ENCODE measurements at places on chromosomes 1 and 21. TPM values are rescaled to one million over a fixed set of nuclear protein-coding genes. Genes with fewer than 3 reads are reported as not detected.

DNA sequence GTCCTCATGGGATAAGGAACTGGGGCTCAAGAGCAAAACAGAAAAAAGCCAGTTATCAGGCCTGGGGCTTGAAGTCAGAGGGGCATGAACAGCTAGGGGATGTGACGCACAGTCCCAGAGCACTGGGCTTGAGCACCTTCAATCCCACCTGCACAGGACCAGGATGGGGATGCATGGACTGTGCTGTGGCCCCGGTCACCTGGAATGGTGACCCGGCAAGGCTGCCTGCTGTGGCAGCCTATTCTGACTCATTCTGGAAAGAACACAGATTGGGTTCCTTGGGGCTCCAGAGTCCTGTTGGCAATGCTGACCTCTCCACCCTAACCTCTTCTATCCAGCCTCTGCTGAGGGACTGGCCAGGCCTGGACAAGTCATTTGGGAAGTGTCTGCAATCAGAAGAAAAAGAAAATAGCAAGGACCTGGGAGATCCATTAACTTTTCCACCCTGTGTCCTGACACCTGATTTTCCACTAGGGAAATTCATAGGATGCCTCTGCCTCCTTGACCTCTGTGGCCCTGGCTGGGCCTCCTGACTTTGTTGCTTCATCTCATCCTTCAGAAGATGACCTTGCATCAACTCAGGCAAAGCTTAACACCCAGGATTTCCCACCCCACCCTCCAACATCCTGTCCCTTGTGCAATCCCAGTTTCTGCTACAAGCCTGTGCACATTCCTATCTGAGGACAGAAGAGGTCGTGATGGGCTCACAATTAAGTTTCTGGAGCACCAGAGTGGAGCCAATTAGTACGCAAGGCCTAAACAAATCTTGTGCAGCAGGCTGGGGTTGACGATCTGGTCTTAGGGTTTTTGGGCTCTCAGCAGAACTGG, 17.9 kb upstream of the FMOD start:
- no peak for DNase-seq

- DNase-seq = no peak
These were observed 150.0 kb downstream of the ADSS2 start for GRCh38 chr1:244301595-244302130.

GRCh38 chr1:230431527-230431926, 5.4 kb upstream of the PGBD5 start:
- no peak for DNase-seq

DNA sequence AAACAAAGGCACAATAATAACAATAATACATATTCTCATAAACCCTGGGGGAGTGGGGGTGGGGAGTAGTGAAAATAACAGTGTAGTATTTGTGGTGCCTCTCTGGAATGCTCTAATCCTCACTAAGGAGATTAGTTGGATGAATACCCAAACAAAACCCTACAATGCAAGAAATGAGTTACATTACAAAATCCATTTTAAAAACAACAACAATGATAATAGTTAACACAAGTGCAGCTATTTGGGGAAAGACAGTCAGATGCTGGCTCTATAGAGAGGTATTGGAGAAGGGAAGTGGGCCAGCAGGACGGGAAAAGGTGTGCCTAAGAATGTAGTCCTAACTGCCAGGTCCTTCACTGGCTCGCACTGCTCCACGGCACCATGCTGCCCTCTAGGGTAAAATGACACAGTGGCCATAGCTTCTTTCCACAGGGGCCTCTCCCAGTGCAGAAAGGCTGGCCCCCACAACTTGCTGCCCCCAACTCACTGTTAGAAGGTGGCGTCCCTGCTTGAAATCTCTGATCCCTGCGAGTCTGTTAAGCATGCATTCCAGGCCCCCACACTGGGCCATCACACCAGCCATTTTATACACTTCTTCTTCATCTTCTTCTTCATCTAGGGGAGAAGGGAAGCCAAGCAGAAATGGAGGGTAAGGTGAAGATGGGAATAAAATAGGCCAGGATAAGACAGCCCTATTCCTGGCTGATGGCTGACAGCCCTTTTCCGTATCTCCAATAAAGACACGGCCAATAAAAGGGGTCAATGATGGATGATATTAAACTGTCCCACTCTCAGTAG, 113.8 kb downstream of the UBR4 start:
- DNase-seq = no peak

- DNase-seq = no peak
These were observed 29.8 kb downstream of the PKP1 start for GRCh38 chr1:201313086-201313485.

GRCh38 chr1:214452152-214452784, 99.1 kb downstream of the PTPN14 start:
- DNase-seq = no peak

DNA sequence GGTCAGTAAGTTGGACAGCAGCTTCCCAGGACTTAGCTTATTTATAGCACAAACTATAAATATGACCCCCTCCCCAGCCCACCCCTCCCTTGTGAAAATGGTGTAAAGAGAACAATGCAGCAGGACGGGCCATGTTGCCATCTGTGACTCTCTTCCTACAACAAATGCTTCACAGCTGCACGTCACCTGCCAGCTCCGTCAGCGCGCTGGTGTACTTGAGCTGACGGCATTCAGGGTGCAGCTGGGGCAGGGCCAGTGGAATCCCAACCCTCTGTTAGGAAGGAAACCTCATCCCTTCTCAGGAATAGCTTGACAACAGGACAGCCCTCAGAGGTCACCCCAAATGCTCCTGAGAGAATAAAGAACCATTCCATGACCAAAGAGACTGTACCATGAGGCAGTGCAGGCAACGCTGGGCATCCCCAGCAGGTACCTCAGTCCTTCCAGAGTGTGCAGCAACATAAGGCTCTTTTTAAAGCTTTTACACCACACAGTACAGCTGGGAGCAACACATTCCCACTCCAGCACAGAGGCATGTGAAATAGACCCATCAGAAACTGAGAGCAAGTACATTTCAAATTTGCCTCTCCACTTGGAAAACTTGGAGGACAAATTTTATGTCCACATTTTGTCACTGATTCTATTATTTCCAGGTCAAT, 85.0 kb downstream of the ATP1A1 start:
- DNase-seq = no peak

DNA sequence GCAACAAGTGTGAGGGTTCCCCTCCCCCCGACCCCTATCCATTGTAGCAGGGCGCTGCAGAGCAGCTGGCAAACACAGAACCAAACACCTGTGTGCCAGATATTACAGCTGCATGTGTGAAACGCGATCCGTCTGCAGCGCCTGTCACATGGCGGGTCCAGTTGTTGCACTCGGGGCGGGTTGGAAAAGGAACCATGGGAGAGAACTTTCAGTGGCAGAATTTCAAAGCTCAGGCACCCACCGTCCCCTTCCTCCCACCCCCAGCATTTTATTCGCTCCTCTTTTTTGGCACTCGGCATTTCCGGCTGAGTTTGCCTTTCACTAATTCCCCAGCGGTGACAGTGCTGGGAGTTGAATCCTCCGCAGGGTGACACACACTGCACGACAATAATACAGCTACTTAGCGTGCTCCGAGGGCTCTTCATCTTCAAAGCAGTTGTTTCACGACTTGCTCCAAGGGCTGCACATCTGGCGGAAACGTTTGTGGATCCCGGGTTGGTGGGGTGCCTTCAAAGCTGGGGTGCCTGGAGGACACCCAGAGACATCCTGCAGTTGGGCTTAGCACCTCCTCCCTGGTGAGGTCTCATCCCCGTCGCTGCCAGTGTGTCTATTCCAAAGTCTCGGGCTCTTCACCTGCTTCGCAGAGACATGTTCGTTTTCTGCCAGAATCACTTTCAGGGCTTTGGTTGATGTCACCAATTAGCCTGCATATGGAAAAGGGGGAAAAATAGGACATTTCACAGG, 180.7 kb downstream of the ZBTB18 start:
- no peak for DNase-seq

DNA sequence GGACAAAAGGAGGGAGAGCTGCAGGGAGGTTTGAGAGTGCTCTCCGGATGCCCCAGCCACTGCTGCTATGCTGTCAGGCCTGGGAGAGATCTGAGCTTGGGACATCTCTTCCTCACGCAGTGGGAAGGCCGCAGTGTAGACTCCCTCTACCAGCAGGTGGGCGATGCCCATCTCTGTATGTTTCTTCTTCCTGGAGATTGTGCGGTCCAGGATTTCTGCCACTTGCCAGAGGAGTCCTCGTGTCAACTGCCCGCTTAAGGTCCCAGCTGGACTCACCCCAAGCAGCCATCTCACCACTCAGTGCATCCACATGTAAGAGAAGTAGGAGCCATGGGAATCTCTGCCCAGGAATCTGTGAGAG, 10.9 kb downstream of the CPLANE2 start:
- DNase-seq = no peak

DNA sequence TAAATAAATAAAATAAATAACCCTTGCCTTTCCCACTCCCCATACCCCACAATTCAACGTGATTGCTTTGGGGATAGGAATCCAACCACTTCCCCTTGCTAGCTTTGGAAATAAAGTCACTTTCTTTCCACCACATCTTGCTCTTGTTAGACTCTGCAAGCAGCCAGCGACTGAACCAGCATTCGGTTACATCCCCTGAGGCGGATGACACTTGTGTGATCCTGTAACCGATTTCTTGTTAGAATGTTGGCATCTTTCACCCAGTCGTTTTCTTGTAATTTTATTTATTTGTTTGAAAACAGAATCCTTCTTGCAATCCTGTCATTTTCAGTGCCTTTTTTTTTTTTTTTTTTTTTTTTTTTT, 1.6 kb upstream of the IFNGR2 start:
- no peak for DNase-seq

GRCh38 chr21:31735511-31735992, 3.6 kb upstream of the SCAF4 start:
- no peak for DNase-seq

The CRYBG2 gene
- 1.1 TPM for polyA plus RNA-seq

DNA sequence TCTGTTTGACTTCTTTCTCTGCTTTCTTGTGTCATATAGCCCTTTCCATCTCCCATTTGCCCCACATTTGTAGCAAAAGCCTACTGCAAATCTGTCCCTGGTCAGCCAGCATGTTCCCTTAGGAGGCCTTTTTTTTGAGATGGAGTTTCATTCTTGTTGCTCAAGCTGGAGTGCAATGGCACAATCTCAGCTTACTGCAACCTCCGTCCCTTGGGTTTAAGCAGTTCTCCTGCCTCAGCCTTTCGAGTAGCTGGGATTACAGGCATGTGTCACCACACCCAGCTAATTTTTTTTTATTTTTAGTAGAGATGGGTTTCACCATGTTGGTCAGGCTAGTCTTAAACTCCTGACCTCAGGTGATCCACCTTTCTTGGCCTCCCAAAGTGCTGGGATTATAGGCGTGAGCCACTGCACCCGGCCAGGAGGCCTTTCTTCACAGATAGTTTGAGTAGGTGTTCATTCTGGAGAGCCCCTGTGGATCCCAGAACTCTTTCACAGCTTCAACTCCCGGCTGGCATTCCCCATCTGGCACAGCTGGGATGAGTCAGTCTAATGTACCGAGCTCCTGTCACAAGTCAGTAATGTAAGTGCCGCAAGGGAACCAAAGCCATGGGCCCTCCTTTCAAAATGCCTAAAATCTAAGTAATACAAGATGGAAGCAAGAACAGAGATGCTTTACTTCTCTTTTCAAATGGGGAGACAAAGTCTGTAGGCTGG, 9.4 kb upstream of the NHLH1 start:
- DNase-seq = no peak

DNA sequence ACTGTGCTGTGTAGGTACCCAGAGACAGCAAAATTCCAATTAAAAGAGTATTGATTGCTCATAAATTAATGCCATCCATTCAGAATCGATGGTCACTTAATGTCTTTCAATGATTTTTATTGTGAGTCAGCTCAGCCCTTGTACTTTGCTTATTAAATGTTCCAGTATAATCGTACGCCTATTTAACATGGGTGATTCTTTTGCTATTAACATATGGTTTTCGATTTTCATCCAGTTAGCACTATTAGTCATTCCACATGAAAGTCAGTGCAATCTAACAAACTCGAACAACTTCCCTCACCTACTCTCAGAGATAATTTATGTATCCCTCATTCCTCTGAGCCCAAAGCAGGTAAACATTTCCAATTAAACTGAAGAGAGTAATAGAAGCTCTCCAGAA, 109.6 kb upstream of the APP start:
- no peak for DNase-seq

DNA sequence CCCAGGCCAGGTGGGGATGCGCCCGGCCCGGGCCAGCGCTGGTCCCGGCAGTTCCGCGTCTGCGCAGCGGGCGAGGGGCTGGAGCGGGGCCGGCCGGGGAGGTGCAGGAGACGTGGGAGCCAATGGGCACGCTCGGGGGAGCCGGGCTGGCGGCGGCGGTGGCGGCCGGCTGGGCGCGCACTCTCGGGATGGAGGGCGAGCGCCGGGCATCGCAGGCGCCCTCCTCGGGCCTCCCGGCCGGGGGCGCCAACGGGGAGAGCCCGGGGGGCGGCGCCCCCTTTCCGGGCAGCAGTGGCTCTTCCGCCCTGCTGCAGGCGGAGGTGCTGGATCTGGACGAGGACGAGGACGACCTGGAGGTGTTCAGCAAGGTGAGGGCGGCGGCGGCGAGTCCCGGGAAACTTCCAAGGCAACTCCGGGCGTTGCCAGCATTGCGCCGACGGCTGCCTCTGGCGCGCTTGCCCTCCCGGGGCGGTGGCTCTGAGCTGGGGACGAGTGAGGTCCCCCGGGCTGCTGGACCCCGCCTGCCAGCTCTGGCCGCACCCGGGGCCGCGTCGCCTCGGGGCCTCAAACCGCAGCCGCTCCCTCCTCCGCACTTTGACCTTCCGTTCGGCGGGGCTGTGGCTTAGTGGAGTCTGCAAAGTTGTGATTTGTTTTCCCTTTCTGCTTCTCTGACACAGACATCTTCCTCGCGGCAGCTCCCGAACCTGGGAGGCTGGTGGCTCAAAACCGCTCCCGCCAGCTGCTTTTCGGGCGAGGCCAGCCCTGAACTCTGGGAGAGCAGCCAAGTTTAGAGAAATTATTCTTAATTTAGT, at the start of gene SNX7:
Gene SNX7, plus strand, starts transcription at position 178 of the 812 bp plus-strand sequence. Its CDS starts 11 bp downstream, at position 189.
- peak; percentile 70 for DNase-seq

The ZNF593OS gene
- polyA plus RNA-seq = 1.0 TPM

DNA sequence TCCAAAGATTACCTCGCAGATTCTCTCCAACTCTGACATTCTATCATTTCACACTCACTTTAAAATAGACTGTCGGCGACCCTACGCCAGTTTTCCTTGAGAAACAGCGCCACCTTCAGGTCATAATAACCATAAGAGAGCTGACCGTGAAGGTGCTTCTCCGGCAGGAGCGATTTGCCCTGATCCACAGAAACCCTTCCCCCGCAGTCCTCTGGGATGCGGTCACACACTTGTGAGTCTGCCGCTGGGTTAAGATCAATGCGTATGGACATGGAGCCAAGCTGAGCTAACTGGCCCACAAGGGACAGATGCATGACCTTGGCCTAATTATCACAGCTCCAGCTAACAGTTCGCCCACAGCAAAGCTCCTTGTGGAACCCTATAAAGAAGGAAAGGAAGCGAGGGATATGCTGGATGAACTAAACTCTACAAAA, 32.8 kb upstream of the IFNAR2 start:
- DNase-seq = peak; percentile 74

GRCh38 chr1:52669696-52670095, 28.5 kb downstream of the COA7 start:
- DNase-seq = no peak
